ENCODE measurements at places on chromosomes 3 and 15.

DNA sequence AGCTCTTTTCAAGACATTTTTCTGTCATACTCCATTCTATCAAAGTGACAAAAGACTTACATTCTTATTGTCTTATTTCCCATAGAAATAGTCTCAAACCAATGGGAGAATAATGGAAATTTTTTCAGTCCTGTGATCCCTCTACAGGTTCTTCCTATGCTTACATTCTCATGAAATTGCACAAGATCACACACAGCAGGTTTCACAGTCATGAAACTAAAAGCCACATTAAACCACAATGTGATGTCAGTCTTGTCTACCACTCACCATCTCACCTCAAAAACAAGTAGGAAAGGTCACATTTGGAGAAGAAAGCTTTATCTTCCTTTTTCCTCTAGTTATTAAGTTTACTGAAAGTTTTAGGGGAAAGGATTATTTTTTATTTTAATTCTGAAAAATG is 161.0 kb upstream of the RORA start:
- no peak for DNase-seq

GRCh38 chr15:51281368-51281967 is 56.9 kb downstream of the CYP19A1 start:
- DNase-seq = peak; percentile 29

- DNase-seq = peak; percentile 31
Measured at GRCh38 chr3:30263238-30263924, 343.0 kb upstream of the TGFBR2 start.

- no peak for DNase-seq
Measured at GRCh38 chr15:69526081-69527061, 73.8 kb downstream of the RPLP1 start.

DNA sequence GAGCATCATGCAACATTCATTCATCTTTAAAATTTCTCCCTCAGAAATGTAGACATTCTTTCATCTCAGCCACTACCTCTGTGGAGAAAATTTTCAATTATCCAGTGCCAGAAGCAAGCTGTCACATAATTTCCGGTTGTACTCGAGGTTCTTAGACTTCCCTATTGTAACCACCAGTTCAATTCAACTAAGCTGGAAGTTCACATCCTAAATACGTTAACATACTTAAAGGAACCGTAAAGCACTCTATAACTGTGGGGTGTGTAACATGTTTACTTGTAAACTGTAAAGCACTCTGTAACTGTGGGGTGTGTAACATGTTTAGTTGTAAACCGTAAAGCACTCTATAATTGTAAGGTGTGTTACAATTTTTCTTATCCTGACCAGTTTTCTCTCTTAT is 150.3 kb downstream of the PLCL2 start:
- no peak for DNase-seq

DNA sequence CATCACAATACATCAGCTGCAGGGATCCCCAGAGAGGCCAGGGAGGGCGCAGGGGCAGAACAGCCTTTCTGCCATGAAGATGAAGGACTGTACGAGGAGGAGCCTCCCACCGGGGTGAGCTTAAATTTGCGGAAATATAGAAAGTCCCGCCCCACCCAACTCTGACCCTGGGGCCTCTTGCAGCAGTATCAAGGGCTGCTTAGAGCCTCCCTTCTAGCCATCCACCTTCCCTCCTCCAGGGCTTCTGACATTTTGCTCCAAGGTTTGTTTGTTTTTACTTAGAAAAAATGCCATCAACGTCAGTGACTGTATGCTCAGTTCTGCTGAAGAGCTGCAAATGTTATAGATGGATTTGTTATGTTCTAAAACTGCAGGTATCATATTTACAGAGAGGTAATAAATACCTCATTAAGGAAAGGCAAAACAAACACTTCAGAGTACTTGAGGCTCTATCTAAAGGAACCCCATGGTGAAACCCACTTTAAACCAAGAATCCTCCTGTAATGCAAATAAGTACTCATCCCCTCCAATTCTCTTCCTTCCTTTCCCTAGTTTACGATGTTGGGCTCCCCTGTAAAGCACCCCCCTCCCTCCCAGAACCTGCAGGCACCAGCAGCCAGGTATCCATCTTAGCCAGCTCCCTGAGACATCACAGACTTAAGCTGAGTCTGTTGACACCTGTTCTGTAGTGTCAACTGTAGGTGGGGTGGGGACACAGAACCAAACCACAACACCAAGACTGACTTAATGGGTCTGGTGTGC is 30.5 kb downstream of the RFTN1 start:
- DNase-seq = peak; percentile 46

- DNase-seq = no peak
Measured at GRCh38 chr3:45994419-45995235, 997 bp downstream of the FYCO1 start.

DNA sequence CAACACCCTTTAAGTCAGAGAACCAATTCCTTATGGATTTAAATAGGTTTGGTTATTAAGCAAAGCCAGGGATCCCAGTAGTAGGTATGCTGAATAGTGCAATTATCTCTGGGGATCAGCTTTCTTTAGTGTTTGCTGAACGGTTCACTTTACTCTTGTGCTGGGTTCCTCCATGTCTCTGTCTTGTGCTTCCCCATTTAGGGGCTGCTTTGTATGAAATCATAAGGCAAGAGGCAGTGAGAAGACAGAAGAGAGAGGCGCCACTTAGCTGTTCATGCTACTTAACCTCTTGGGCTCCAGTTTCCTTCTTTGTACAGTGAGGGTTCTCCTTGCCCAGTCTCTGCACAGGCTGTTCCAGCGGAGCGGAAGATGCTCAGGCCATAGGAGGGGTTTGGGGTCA is 3.5 kb downstream of the ST6GAL1 start:
- no peak for DNase-seq

DNA sequence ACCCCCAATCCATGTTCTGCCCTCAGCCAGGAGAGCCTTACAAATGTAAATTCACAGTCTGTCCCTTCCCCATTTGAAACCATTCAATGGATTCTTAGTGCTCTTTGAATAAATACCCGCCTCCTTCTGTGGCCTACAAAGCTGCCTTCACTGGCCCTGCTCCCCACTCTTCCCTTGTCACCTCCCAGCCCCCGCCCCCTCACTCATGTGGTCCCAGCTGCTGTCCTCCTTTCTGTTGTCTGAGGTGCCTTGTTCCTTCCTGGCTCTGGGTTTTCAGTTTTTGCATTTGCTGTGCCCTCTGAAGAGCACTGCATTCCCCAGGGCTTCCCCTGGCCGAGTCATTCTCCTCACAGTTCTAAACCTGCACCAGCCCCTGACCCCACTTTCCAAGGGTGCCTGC is 3.2 kb downstream of the EFCAB12 start:
- no peak for DNase-seq

- no peak for DNase-seq
Measured at GRCh38 chr3:127674101-127674721, 1.5 kb downstream of the ABTB1 start.

DNA sequence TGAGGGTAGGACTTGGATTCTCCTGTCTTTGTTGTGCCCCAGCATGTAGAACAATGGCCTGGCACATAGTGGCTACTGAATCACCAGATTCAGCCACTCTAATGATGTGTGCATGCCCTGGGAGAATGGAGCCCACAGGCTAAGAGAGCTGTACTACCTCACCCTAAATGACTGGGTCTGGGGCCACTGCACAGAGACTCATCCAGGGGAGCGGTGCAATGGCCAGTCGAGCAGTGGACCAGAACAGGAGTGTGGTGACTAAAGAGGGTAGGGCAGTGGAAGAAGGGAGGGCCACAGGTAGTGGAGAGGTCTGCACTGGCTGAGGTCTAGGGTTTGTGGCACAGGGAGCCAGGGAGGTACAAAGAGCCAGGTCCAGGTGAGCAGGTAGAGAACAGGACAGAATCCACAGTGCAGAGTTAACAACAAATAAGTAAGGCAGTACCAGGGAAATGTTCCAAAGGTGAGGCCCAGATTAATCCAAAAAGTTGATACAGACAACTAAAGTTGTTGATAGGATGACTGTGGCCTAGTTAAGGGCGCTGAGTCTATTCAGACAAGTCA is 142.7 kb upstream of the ATP11B start:
- no peak for DNase-seq

GRCh38 chr3:71317749-71318457 is 265.6 kb downstream of the FOXP1 start:
- DNase-seq = no peak

- no peak for DNase-seq
Measured at GRCh38 chr3:141122455-141123030, 71.4 kb downstream of the SPSB4 start.

DNA sequence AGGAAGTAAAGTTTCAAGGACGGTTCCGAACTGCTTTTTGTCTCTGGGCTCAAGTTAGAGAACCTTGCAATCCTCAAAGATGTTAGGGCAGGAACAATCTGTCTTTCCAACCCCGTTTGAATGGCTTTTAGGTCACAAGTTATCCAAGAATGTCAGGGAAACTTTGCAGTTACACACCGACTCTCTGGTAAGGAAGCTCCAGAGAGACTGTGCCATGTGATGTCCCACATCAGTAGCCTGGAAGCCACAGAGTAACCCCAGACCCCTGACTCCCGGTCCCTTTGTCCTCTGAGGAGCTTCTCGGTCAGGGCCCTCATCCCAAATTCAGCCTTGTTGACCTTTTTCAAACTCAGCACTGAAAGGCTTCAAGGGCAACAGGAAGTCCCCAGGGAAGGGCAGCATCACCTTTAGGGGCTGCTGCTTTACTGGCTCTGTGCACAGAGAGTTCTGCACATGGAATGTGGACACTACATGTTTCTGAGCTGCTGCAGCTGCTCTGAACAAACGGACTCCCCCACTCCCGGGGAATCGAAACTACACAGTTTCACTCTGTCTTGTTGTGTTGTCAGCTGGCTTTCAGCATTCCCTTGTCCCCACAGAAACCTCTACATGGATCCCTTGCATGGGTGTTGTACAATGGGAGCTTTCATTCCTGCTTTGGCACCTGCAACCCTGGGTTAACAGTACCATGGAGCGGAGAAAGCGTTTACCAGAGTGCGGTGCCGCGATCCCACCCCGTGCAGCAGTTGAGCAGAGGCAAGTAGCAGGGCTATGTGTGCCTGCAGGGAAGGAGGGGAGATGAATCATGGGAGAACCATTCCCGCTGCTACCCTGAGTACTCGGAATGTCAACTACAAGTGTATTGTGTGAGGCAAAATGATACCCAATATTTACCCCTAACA is 408.2 kb upstream of the THBS1 start:
- no peak for DNase-seq

DNA sequence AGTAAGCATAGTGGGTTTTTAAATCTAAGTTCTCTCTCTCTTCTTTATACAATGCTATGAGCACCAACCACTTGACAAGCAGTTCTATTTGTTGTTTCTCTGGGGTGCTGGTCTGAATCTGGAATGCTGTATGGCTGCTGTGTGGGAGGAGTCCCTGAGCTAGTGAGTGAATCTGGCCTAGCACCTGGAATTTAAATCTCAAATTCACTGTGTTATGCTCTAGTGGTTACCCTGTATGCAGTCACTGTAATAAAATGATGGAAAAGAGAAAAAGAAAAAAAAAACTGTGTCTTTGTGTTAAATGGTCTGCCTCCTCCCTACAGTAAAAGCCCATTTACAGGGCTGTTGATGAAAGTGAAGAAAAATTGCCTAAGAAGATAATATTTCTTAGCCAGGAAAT is 155.0 kb downstream of the ATP8B4 start:
- no peak for DNase-seq

DNA sequence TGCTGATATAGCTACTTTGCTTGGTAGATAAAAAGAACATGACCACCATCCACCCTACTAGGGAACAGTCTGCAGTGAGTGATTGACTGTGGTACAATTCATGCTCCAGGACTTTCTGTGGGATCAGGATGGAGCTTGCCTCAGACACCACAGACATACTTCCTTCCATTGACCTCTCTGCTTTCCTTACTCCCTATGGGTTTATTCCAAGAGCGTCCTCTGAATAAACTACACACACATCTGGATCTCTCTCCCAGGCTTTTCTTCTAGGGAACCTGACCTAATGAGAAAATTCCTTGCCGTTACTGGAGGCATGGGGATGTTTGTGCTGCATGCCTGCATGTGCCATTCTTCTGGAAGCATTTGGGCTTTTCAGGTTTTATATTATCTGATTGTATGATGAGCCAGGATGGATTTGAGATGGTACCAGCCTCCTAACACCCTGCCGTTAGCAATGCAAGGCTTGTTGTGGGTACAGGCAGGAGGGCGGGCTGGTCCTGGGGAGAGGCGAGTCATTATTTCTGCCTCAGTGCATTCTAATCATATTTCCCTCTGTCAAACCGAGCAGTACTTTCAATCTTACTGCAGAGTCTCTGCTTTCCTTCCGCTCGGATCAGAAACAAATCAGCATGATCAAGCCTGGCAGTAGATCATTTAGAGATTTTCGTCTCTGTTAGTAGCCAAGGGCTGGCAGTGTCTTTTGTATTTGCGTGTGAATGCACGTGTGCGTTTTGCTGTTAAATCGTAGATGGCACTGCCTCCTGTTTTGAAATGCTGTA is 279.2 kb downstream of the PDCD6IP start:
- DNase-seq = no peak

DNA sequence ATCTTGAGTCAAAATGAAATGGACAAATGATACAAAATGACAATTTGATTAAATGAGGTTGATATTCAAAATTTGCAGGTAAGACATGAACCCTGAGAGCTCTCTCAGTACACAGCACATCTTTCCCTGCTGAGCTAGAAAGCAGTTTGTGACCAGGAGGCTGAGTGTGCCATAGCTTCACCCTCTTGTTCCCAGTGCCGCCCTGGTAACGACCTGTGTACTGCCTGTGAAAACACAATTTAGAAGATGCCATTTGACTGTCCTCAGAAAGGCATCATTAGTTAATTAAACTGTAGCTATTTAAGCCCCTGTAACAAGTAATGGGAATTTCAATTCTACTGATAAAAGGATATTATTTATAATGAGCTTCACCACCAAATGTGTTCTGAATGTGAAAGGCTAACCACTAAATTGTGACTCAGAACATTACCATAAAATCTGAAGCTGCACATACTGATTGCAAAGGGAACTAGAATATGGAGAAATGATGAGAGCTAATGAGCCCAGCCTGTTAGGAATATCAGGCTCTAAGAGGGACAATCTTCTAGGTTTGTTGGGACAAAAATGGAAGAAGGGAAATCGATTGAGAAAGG is 212.9 kb upstream of the ARPP21 start:
- DNase-seq = no peak

- no peak for DNase-seq
Measured at GRCh38 chr15:99696096-99696495, 37.1 kb downstream of the LYSMD4 start.

- no peak for DNase-seq
Measured at GRCh38 chr3:78901544-78901943, 866.3 kb downstream of the ROBO1 start.

DNA sequence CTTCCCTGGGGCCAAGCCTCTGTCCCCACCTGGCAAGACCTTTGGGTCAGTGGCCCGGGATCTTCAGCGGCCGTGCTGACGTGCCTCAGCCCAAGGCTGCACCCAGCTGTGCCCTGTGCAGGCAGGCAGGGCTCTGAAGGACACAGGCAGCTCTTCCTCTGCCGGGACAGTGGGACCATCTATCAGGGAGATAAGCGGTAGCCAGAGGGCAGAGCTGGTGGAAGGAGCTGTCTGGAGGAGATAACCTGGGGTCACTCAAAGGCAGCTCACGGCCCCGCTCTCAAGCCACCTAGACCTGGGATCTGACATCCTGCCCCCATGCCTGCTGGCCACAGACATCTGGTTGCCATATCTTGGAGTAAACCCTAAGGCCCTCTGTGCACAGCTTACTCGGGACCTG is 27.3 kb downstream of the DUSP7 start:
- DNase-seq = no peak

GRCh38 chr15:55112706-55113105 is 84.0 kb downstream of the RSL24D1 start:
- no peak for DNase-seq
